ENCODE measurements at places on chromosomes 6 and 20.

DNA sequence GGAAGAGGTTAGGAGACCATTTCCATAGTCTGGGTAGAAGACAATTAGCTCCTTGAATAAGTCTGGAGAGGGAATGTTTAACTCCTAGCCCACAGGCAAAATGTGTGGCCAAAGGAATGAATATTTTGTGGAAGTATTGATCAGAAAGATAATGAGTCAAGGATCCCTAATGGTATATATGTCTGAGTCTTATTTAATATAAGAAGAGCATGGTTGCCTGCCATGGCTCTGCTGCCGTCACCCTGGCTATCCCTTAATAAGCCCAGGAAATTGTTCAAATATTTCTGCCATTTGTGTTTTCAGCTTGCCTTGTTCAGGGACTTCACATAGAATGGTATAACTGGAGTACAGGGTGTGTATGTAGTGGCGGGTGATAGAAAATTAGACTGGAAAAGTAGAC lies 18.1 kb upstream of the CALHM6 start:
- DNase-seq = no peak

GRCh38 chr6:111601886-111602285 lies 3.8 kb downstream of the TRAF3IP2 start:
- no peak for DNase-seq

DNA sequence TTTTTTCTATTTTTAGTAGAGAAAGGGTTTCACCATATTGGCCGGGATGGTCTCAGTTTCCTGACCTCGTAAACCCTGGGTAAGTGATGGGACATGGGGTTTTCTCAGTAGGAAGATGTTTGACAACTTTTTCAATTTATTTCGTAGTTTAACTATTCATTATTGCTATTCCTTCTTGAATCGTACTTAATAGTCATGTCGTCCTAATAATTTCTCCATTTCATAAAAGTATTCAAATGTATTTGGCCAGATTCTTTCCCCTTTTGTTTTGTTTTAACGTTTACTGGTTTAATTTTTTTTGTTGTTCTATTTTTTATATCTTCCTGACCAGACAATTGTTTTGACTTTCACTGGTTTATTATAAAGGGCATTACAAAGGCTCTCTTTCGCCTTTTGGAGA lies 16.3 kb downstream of the GPX5 start:
- DNase-seq = no peak

- no peak for DNase-seq
These were observed 32.8 kb downstream of the CYP21A2 start for GRCh38 chr6:32070814-32071543.

GRCh38 chr6:116511424-116512110 lies at the start of gene CALHM5:
Gene CALHM5 (plus strand): TSS chr6:116511639. CDS start chr6:116511697, 58 bp downstream.
- DNase-seq = no peak

DNA sequence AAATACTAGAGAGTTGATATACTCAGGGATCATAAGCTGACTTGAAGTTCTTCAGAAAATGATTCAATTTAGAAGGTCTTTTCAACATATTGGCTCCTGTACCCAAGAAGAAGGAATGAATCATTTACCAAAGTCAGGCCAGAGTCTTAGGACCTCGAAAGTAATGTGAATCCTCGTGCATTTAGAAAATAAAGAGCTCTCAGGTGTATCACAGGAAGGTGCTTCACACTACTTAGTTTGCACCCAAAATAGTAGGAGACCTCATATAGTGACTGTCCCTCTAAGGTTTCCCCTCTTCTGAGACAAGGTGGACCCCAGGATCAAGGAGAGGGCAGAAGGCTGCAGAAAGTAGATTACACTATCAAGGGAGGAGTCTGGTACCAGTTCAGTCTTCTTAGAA lies 71.8 kb downstream of the F13A1 start:
- no peak for DNase-seq

DNA sequence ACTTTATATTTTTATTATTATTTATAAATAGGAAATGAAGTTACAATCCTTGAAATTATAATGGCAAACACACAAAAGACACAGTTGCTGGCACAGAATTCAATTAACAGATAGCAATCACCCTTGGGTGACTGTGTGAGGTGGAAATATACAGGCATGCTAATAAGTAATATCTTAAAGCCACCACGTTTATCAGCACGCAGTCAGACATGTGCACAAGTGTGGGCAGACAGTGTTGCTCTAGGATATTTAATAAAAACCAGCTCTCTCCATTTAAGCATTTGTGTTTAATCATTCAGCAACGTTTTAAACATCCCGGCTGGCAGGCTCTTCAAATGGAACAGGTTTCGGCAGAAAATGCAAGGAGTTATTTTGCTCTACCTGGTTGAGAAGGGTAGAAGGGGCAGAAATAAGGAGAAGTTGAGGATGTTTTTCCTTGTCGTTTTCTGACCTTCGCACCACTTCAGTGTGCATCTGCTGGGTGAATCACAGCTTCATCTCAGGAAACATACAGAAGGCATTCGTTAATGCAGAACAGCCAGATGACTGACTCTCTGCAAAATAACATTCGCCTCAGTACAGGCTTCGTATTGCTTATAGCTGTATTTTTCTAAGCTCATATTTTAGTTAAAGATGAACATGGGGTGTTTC lies 585.1 kb downstream of the QKI start:
- no peak for DNase-seq

GRCh38 chr6:134199848-134200606 lies 117.9 kb downstream of the SGK1 start:
- DNase-seq = no peak

GRCh38 chr20:33773412-33774089 lies 37.6 kb upstream of the CHMP4B start:
- no peak for DNase-seq

- no peak for DNase-seq
These were observed 12.9 kb downstream of the PARD6B start for GRCh38 chr20:50744143-50744792.

- DNase-seq = no peak
These were observed 16.0 kb downstream of the MARCKS start for GRCh38 chr6:113873043-113873667.

DNA sequence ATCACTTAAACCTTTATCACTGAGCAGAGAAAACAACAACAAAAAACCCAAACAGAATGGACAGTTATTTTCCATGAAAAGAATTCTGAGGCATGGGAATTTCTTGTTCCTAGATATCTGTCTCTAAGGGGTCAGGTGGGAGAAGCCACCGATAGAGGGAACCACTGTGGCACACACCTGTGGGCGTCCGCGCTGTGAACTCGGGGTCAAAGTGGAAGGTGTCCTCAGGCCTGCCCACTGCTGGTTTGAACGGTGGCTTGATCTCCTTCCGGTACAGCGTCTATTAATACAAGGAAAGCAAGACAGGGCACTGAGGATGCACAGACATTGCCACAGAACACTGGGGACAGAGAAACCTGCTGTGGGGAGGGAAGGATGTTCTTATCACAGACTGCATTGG lies 76.5 kb upstream of the MPC1 start:
- DNase-seq = no peak

GRCh38 chr20:57484772-57485171 lies 40.2 kb downstream of the CTCFL start:
- DNase-seq = no peak

- DNase-seq = no peak
These were observed 297.8 kb downstream of the PRL start for GRCh38 chr6:21999012-21999528.

- no peak for DNase-seq
These were observed 23.6 kb upstream of the ARMC12 start for GRCh38 chr6:35713006-35713767.

- no peak for DNase-seq
These were observed 517.4 kb upstream of the JARID2 start for GRCh38 chr6:14728396-14729024.

DNA sequence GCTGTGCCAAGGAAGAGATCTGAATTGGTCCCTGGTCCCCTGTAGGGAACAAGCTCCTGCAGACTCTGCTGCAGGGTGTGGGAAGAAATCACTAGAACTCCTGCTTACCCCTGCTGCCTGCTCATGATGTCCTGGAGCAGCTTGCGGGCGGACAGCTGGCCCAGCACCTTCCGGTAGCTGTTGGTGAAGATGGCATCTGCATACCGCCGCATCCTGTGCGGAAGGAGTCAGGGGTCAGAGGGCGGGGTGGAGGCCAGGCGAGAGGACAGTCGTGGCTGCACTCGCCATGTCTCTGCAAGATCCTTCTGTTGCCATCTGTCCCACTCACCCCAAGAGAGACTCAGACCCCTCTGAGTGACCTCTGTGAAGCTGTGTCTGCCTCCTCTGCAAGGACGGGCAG lies 5.3 kb downstream of the GHRH start:
- DNase-seq = no peak

DNA sequence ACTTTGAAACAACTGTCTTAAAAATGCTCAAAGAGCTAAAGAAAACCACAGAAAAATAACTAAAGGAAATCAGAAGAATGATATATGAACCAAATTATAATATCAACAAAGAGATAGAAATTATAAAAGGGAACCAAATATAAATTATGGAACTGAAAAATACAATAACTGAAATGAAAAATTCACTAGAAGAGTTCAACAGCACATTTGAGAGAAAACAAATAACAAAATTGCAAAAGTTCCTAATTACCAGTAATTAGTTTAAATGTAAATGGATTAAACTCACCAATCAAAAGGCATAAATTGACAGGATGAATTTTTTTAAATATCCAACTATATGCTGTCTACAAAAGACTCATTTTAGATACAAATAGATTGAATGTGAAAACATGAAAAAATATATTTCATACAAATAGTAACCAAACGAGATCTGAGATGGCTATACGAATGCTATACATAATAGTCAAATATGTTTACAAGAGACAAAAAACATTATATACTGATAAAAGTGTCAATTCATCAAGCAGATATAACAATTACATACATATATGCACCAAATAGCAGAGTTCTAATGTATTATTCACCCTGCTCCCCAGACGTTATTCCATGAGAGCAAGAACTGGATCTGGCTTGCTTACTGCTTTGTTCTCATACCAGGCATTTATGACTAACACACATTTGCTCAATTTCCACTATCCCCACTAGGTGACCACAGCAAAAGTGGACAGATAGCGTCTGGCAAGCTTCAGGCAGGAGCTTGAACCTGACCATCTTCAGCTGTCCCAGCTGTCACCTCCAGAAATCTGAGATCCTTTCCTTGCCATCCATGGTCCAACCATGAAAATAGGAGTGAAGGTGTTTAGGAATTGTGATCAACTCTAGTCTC lies 72.4 kb upstream of the SIRPA start:
- no peak for DNase-seq

DNA sequence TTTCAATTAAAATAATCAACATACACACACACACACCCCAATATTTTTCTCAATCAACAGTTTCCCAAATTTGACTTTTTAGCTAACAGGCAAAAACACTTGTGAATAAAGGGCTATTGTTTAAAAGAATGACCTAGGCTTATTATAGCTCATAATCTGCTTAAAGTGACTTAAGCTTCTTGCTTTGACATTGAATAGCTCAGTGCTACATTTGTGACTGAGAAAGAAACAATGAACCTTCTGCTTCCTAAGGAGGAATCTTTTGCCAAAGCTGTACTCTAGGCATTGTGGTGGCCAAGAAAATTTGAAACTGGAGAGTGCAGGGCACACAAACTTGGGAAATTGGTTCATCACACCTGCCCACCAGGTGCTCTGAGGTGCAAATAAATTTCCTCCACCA lies 282.0 kb downstream of the SYNE1 start:
- DNase-seq = no peak

DNA sequence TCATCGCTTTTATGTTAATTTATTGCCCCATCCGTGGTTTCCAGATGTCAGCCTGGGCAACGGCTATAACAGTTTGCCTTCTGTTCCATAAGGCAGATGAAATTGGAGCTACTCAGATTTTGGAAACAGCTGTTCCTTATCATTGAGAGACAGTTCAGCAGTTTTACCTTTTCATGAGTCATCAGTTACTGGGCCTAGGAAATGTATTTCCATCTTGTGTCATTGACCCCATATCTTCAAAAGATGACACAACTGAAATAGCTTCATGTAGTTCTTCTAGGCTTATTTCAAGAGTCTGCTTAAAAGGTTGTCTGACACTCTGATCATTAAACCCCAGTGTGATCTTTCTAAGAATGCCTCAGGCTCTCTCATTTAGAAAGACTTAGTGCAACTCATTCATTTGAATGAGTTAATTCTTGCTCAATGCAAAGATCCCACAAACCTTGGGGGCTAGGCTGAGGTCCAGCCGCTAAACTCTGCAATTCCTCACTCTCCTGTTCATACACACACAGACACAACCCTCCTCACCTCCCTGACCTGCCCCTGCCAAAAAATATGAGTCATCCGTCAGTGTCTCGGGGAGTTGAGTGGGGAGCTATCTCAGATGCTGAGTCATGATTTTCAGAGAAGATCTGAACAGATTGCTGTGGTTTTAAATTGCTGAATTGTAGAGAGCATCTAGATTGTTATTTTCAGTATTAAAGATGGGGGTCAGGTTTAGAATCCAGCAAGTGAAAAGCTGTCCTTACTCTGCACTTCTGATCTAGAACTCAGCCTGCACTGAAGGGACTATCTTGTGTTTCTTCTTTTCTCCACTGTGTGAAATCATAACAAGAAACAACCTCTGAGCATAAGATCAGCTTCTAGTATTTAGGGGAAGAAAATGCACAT lies 61.8 kb downstream of the RPP40 start:
- peak; percentile 6 for DNase-seq

DNA sequence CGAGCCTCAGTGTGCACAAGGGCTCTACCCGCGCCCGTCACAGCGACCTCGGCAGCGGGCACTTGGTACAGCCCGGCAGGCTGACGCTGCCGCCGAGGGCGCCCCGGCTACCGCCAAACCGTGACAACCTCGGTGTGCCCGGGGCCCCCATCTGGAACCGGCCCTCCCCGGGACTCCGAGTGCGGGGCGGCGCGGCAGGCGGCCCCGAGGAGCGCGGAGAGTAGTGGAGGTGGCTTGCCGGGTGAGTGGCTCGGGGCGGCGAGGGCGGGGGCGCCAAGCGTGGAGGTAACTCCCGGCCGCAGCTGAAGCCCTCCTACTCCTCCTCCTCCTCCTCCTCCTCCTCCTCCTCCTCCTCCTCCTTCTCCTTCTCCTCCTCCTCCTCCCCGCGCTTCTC lies at the start of gene ISM1:
Gene ISM1 (plus strand): TSS at position 371 of the 394 bp plus-strand sequence. CDS start 503 bp downstream, outside the sequence.
- no peak for DNase-seq

DNA sequence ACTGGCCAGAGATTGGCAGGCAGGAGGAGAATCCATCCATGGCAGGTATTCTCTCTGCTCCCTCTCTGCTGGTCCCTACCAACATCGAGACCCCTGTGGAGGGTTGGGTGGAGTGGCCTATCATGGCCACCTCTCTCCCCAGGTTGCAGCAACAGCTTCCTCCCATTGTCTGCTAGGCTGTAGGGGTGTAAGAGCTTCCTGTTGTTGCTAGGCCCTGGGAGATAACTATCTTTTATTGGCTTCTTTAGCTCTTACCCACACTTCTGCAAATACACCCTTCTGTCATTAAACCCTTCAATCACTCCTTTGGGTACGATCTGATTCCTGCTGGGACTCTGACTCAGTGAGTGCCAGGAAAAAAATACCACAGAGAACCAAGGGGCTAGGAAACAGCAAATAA lies 66.6 kb upstream of the FAM184A start:
- DNase-seq = no peak

All from stimulated activated CD8-positive, alpha-beta memory T cell treated with anti-CD3 and anti-CD28 coated beads, Interleukin-4, amount 100 ng/mL, for 1 hour (primary cell).